Activated naive CD8-positive, alpha-beta T cell treated with anti-CD3 and anti-CD28 coated beads, Interleukin-2, amount 50 U/mL, for 16 hours (primary cell): ENCODE measurements at places on chromosomes 1 and 21.

- DNase-seq = no peak
Observed at GRCh38 chr1:72235062-72235461, 47.3 kb downstream of the NEGR1 start.

DNA sequence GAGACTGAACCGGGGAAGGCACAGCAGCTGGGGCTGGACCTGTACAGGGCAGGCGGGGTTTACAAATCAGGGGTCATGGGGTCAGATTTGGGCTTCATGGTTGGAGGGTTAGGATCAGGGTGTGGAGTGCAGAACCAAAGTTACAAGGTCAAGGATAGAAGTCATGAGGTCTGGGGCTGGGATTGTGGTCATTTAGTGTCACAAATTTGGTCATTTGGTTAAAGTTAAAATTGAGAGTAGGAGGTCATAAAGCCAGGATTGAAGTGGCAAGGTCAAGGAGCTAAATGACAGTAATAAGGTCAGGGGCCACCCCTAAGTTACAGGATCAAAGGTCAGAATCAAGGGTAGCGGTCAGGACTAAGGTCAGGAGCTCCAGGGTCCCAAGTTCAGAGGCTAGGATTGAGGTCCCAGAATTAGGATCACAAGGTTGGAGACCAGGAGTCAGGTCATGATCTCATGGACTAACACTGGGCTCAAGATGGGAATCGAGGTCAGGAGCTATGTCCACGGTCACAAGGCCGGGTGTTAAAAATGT, 20.4 kb downstream of the SERINC2 start:
- no peak for DNase-seq

DNA sequence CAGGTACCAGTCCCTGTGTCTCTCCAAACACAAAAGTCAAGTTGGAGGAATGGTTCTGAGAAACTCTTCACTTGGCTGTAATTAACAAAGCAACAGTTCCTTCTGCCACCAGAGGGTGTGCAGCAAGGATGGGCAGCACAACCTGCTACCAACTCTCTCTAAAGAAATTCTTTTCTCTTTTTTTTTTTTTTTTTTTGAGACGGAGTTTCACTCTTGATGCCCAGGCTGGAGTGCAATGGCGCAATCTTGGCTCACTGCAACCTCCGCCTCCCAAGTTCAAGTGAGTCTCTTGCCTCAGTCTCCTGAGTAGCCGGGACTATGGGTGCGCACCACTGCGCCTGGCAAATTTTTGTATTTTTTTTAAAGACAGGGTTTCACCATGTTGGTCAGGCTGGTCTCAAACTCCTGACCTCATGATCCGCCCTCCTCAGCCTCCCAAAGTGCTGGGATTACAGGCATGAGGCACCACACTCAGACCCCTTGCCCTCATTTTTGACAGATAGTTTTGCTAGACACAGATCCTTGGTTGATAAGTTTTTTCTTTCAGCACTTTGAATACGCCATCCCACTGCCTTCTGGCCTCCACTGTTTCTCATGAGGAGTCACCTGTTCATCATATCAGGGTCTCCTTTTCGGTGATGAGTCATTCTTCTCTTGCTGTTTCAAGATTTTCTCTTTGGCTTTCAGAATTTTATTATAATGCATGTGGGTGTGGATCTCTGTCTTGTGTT, 12.1 kb upstream of the DEGS1 start:
- DNase-seq = no peak

DNA sequence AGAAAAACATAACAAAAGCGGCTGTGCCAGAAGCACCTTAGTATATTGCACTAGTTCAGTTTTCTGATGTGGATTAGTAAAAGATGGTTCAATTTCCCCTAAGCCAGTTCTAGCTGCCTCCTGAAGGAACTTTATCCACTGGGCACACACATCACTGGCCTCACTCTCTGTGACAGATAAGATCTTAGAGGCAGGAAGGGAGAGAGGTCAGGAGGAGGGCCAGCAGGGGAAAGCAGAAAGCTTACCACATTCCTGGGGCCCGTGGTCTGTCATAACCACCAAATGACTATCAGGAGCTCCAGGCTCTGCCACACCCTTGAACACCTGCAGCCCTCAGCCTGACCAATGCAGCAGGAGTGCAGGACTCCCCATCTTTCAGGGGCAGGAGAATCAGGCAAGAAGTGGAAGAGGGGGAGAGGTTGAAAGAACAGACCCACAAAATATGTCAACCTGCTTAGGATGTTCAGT, 37.8 kb downstream of the LRRC71 start:
- DNase-seq = no peak

DNA sequence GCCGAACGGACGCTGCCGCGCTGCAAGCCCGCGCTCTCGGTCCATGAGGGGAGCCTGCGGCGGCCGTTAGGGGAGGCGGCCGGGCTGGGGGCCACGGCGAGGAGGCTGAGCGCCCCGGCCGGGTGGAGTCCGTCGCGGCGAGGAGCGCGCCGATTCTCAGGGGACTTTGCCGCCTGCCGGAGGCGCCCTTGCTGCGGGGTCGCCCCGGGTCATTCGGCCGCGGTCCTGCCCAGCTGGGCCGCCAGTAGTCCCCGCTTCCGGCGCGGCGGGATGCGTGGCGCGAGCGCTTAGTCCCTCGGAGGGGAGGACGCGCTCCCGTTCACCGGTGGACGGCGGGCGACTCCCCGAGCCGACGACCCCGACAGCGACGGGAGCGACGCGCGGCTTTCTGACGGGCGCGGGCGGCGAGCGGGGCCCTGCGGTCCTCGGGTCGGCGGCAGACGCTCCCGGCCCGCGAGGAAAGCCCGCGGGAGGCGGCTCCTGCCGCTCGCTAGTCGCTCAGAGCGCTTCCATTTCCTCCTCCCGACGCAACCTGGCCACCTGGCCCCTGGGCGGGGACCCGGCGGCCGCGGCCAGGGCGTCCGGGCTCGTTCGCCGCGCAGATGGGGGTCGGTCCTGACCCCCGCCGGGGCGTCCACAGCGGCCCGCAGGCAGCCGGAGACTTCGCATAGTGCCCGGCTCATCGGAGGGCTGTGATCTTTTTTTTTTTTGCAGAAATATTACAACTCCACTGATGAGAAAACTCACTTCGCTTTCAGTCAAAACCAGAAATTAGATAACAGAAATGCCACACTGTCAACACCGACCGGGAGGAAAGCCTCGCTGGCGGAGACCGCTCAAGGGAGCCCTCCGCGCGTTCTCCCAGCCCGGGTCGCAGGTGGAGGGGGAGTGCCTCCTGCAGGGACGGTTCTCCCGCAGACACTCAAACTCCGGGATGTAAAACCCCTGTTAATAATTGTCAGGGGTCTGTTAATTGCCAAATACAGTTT, 641 bp upstream of the ZBTB21 start:
- no peak for DNase-seq

- DNase-seq = no peak
Observed at GRCh38 chr1:167022384-167022783, 33.3 kb downstream of the MAEL start.

DNA sequence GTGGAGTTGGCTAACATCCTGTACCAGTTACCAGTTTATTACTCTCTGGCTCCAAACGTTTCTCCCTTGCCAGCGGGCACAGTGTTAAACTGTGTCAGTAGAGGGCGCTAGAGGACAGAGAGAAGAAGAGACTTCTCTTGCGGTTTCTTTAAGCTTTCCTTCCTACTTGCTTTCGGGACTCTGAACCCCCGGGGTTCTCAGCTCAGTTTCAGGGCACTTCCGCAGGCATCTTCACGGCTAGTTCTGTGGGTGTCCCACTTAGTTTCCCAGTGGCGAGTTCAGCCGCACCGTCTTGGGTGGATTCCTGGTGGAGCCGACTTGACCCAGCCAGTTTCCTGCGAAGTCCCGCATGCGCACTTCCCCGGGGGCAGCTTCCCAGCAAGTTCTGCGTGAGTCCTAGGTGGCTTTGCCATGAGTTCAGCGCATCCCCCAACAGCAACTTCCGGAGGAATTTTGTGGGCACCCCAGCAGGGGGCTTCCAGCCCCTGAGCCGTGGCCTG, 37.9 kb upstream of the BTG2 start:
- DNase-seq = peak; percentile 60

DNA sequence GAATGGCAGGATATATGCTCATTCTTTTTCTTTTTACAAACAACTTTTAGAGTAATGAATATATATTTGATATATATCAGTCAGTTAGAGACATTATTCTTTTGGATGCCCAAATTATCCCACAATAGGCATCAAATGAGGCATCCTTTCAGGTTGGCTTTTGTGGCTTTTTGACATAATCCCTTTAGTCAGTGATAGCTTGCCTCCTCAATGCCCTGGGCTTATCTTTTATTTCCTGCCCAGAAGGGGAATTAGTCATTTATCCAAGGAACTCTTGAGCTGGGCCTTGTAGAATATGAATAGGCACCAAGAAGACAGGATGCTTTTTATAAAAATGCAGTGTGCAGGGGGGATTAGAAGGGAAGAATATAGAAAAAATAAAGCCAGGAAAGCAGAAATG, 22.2 kb downstream of the EPHX4 start:
- no peak for DNase-seq

- DNase-seq = no peak
Observed at GRCh38 chr1:160619742-160620277, 27.0 kb downstream of the SLAMF1 start.

DNA sequence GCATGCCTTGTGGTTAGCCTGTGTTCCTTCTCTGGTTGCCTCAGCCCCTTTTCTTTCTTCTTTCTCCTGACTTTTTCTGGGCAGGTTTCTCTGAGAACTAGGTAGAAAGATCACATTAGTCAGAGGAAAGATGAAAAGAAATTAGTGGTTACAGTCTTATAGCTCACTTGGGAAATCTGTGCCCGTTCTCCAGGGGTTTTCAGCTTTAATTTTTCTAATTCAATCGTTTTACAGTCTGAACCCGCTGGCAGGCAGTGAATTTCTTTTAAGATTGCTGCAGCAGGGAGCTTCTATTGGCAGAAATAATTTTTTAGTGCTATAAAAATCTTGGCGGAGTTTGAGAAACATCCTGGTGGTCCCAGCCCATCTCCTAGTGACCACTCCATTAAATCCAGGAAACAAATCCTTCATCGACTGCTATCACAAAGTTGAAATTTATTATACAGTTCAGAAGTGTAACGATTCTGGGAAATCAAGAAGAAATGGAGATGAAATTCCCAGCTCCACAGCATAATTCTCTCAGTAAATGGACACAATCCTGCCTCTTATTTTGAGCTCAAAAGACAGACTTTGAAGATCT, 113.1 kb downstream of the PCP4 start:
- no peak for DNase-seq

DNA sequence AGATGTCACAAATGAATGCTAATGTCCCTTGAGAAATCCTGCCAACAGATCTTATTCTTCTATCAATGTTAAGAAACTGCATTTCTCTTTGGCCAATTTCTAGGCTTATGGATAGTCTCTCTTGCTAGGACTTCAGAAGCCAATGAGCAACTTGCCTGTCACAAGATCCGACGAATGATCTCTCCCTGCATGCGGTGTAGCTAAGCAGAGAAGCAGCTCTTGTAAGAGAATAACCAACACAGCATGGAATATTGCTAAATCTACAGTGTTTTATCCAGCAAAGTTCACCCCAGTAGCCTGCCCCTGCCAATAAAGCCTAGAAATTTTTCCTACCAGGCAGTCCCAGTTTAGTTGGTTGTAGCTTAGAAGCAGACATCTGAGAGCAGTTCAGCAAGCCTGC, 2.1 kb upstream of the SLC44A5 start:
- no peak for DNase-seq

DNA sequence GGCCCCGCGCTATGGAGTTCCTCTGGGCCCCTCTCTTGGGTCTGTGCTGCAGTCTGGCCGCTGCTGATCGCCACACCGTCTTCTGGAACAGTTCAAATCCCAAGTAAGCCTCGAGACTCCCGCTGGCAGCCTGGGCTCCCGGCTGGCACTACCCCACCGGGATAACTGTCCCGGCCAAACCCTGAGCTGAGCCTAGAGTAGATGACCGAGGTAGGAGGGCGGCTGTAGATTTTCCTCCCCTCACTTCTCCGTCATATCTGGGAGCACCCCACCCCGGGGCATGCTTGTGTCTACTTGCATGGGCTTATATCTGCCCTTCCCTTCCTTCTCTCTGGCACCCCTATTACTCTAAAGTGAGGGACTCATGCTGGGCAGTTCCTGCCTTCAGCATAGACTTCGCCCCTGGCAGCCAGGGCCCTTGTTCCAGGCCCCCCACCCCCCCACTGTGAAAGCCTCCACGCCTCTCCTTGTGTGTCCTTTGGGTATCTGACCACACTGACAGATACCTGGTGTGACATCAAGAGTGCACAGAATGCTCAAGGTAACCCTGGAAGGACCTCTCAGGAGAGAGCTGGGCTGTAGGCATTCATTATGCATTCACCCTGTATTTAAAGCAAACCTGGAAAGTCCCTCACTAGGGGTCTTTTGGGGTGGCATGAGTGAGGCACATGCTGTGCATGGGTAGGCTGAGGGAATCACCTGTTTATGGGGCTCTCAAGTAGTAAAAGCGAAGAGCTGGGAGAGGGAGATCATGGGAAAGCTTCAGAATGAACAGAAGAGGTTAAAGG, 485 bp downstream of the EFNA1 start:
- DNase-seq = no peak

DNA sequence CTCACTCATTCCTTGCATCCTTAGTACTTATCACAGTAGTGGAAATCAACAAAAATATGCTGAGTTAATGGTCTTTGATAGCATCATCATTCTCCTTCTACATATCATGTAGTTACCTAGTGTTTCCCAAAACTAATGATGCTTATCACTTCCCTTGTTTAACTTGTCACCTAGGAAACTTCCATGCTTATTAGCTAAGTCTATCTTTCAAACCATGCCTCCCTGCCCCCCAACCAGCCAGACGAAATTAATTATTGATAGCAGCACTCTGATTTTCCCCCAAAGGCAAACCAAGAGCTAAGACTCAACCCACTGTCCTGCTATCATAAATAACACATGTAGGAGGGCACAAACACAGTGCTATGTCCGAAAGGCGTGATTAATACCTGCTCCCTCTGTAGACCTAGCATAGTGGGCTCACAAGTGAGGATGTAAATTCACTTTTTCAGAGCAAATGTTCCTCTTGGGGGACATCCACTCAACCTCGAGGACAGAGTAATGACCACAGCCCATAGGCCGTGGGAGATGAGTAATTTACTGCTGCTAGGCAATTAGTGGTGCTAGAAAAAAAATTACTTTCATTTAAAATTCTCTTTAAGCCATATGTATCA, 25.8 kb upstream of the LPAR3 start:
- no peak for DNase-seq

GRCh38 chr1:44596511-44596910, 77.8 kb downstream of the TMEM53 start:
- no peak for DNase-seq

DNA sequence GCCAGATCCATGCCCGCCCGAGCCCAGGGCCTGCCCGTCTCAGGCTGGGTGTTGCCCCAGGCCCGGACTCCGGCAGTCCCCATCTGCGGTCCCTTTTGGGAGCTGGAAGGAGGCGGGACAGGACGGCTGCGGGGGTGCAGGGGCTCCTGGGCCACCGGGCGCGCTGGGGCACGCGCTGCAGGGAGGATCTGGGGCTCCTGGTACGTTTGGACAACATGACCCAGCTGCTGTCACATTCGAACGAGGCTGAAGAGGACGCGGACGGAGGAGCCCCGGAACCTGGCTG, 6.6 kb upstream of the CALML6 start:
- DNase-seq = no peak

GRCh38 chr1:24321697-24322469, 2.7 kb downstream of the GRHL3 start:
- peak; percentile 33 for DNase-seq
